ENCODE measurements at places on chromosomes 3 and 15. TPM values are rescaled to one million over a fixed set of nuclear protein-coding genes. Genes with fewer than 3 reads are reported as not detected.

Gene ZNF80
- 0.09 TPM for total RNA-seq

Gene PCLAF
- total RNA-seq = 57.6 TPM

Gene VGLL4
- 49.2 TPM for total RNA-seq

Gene GPR149
- not detected for total RNA-seq

Gene KBTBD13
- total RNA-seq = under 0.01 TPM

- DNase-seq = peak; percentile 56
- no peaks in the 10 kb centered on the region for H3K36me3 ChIP-seq
- peaks cover 51% of the 10 kb centered on the region for H3K4me1 ChIP-seq
- H3K27me3 ChIP-seq = peaks cover 6% of the 10 kb centered on the region
- H3K4me3 ChIP-seq = peak within 1 kb of the TSS; percentile 91
- peak within 1 kb of the TSS; percentile 96 for H3K27ac ChIP-seq
Measured at GRCh38 chr15:38564557-38565286, at the start of gene RASGRP1. TSS of gene RASGRP1 (minus strand) at chr15:38564814. CDS start at chr15:38564628, 186 bp downstream.

- no peak overlapping the region for H3K4me3 ChIP-seq
- peak; percentile 6 for DNase-seq
- no peaks in the 10 kb centered on the region for H3K27me3 ChIP-seq
Measured at GRCh38 chr3:139427283-139428060, 38.0 kb upstream of the COPB2 start.

DNA sequence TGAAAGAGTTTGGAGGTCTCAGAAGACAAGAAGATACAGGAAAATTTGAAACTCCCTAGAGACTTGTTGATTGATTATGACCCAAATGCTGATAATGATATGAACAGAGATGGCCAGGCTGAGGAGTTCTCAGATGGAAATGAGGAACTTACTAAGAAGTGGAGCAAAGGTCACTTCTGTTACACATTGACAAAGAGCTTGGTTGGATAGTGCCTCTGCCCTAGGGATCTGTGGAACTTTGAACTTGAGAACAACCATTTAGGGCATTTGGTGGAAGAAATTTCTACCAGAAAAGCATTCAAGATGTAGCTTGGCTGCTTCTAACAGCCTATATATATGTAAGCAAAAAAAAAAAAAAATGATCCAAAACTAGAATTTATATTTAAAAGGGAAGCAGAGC is 48.9 kb upstream of the NAALADL2 start:
- no peaks in the 10 kb centered on the region for H3K4me1 ChIP-seq
- H3K4me3 ChIP-seq = no peak overlapping the region
- no peak overlapping the region for H3K27ac ChIP-seq
- H3K27me3 ChIP-seq = no peaks in the 10 kb centered on the region

- no peak overlapping the region for H3K4me3 ChIP-seq
- no peaks in the 10 kb centered on the region for H3K27me3 ChIP-seq
- no peak overlapping the region for H3K27ac ChIP-seq
- no peaks in the 10 kb centered on the region for H3K36me3 ChIP-seq
Measured at GRCh38 chr3:104291437-104291851, 1075.3 kb upstream of the ALCAM start.

DNA sequence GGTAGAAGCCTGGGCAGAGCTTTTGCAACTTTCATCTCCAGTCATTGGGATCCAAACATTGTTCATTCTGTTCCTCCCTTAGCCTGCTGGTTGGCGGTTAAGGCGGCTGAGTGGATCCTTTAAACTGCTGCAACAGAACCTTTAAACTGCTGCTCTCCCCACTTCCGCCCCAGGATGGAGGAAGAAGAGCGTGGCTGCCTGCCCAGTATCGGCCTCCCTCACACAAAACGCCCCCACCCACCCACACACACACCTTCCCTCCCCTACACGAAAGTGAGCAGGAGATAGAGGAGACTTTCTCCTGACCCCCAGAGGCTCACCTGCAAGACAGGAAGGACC is 460 bp upstream of the ZMAT3 start:
- no peaks in the 10 kb centered on the region for H3K27me3 ChIP-seq
- H3K4me3 ChIP-seq = peak overlapping the region; percentile 96
- peak overlapping the region; percentile 91 for H3K27ac ChIP-seq
- peaks cover 11% of the 10 kb centered on the region for H3K4me1 ChIP-seq
- DNase-seq = peak; percentile 67

GRCh38 chr3:24242012-24242698 is 252.5 kb downstream of the THRB start:
- DNase-seq = no peak
- no peaks in the 10 kb centered on the region for H3K36me3 ChIP-seq
- H3K27me3 ChIP-seq = no peaks in the 10 kb centered on the region
- no peaks in the 10 kb centered on the region for H3K4me1 ChIP-seq
- no peak overlapping the region for H3K27ac ChIP-seq
- H3K4me3 ChIP-seq = no peak overlapping the region

- no peak overlapping the region for H3K27ac ChIP-seq
- no peak overlapping the region for H3K4me3 ChIP-seq
- DNase-seq = no peak
- no peaks in the 10 kb centered on the region for H3K27me3 ChIP-seq
Measured at GRCh38 chr3:186133980-186134379, 25.1 kb upstream of the ETV5 start.

- H3K27me3 ChIP-seq = no peaks in the 10 kb centered on the region
- H3K27ac ChIP-seq = no peak overlapping the region
- H3K4me3 ChIP-seq = no peak overlapping the region
Measured at GRCh38 chr15:77342807-77343206, 77.1 kb downstream of the PEAK1 start.

GRCh38 chr15:71379893-71380292 is 264.6 kb downstream of the THSD4 start:
- no peaks in the 10 kb centered on the region for H3K4me1 ChIP-seq
- no peak overlapping the region for H3K4me3 ChIP-seq
- no peak for DNase-seq
- no peaks in the 10 kb centered on the region for H3K36me3 ChIP-seq
- no peak overlapping the region for H3K27ac ChIP-seq
- no peaks in the 10 kb centered on the region for H3K27me3 ChIP-seq

DNA sequence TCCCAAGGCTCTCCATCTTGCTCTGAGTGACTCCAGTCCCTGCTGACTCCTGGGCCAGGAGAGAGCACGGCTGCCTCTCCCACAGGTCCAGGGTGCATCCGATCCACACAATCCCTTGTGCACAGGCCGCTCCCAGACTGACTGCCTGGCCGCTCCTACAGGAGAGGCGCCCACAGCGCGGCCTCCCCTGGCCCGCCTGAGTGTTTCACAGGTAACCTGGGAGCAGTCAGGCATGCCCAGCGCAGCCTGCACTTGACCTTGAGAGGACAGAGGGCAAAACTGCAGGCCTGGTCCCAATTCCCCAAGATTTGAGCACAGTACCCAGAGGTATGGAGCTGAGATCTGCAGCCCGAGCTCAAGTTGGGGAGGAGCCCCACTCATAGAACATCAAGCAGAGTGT is 490.2 kb downstream of the CNTN6 start:
- H3K4me1 ChIP-seq = no peaks in the 10 kb centered on the region
- DNase-seq = no peak
- H3K27ac ChIP-seq = no peak overlapping the region
- no peaks in the 10 kb centered on the region for H3K27me3 ChIP-seq
- H3K36me3 ChIP-seq = no peaks in the 10 kb centered on the region

- no peak overlapping the region for H3K4me3 ChIP-seq
- no peaks in the 10 kb centered on the region for H3K4me1 ChIP-seq
- no peaks in the 10 kb centered on the region for H3K36me3 ChIP-seq
- no peaks in the 10 kb centered on the region for H3K27me3 ChIP-seq
Measured at GRCh38 chr3:81871358-81872155, 110.1 kb upstream of the GBE1 start.

DNA sequence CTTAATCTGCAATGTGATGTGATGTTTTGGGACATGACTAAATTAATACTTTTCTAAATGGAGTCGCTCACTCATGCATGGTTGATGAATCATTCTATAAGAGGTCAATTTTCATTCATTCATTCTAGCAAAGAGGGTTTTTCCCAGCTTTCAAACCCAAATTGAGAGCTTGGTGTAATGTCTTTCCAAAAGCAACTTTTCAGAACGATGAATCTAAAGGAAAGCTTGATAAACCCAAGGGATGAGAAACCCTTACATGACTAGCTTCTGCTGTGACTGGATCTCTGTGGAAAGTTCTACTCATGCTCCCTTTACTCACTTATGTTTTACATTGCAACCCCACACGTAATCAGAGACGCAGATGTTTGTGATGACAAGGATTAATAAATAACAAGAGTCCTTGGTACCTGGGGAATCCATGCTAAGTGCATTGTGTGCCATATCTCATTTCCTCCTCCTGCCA is 47.7 kb downstream of the PDZRN3 start:
- H3K4me3 ChIP-seq = no peak overlapping the region
- H3K36me3 ChIP-seq = no peaks in the 10 kb centered on the region
- peaks cover 8% of the 10 kb centered on the region for H3K27me3 ChIP-seq
- H3K27ac ChIP-seq = no peak overlapping the region
- no peaks in the 10 kb centered on the region for H3K4me1 ChIP-seq

GRCh38 chr3:196081002-196081833 is 672 bp downstream of the TFRC start:
- no peaks in the 10 kb centered on the region for H3K27me3 ChIP-seq
- peaks cover 31% of the 10 kb centered on the region for H3K4me1 ChIP-seq
- peak; percentile 34 for DNase-seq
- peak overlapping the region; percentile 91 for H3K27ac ChIP-seq
- H3K36me3 ChIP-seq = peaks cover 9% of the 10 kb centered on the region

DNA sequence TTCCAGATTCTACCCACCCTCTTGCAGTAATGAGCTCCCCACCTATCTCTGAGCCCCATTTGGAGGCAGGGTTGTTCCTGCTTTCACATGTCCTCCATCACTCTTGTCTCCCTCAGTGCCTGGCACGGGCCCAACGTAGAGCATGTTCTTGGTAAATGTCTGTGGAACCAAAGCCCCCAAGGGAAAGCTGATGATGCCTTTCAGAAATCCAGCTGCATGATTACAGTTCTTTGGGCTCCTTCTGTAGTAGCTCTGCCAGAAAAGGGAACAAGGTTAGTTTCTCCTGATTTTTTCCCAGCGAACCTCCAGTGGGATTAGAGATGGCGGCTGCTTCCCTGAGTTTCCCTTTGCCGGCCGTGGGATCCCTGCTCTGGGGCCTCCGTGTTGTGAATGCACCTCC is 39.3 kb downstream of the CGNL1 start:
- no peak overlapping the region for H3K27ac ChIP-seq
- H3K4me1 ChIP-seq = peaks cover 8% of the 10 kb centered on the region
- no peaks in the 10 kb centered on the region for H3K36me3 ChIP-seq
- no peak overlapping the region for H3K4me3 ChIP-seq
- DNase-seq = no peak

DNA sequence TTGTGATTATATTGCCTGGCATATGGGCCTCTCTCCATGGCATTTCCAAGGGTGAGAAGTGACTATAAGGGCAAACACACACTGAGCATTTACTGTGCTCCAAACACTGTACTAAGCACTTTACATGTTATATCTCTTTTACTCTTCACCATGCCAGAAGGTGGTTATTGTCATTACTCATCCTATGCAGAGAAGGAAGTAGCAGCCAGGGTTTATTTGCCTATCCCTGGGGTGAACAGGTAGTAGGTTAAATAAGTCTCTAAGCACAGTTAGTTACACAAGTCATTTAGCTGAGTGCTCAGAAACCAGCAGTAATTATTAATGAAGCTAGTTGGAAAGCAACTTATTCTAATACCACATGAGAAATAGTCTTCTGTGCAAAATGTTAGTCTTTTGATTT is 109.9 kb upstream of the SYNPR start:
- no peaks in the 10 kb centered on the region for H3K4me1 ChIP-seq
- H3K27me3 ChIP-seq = no peaks in the 10 kb centered on the region
- no peak overlapping the region for H3K4me3 ChIP-seq
- H3K36me3 ChIP-seq = no peaks in the 10 kb centered on the region
- DNase-seq = no peak

- H3K4me1 ChIP-seq = no peaks in the 10 kb centered on the region
- no peak overlapping the region for H3K4me3 ChIP-seq
- H3K36me3 ChIP-seq = no peaks in the 10 kb centered on the region
- DNase-seq = no peak
- no peak overlapping the region for H3K27ac ChIP-seq
Measured at GRCh38 chr3:116951610-116952009, 242.0 kb downstream of the TUSC7 start.

DNA sequence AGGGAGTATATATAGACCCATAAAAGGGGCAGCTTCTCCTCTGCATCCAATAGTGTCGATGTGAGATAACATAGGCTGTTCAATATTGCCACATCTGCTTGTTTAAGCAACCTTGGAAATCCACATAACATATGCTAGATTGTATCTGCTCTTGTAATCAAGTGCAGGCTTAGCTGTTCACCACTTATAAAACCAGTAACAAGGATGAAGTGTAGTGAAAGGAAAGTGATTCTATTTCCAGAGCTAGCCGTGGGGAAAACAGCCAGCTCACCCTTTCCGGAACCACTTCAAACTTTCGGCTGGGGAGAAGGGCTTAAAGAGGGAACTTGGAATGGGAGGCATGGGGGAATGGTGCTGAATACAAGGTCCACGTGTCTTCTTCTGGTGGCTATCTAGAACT is 204.0 kb downstream of the TAFA4 start:
- no peak overlapping the region for H3K4me3 ChIP-seq
- no peaks in the 10 kb centered on the region for H3K27me3 ChIP-seq
- no peaks in the 10 kb centered on the region for H3K4me1 ChIP-seq
- no peaks in the 10 kb centered on the region for H3K36me3 ChIP-seq
- DNase-seq = no peak
- no peak overlapping the region for H3K27ac ChIP-seq

DNA sequence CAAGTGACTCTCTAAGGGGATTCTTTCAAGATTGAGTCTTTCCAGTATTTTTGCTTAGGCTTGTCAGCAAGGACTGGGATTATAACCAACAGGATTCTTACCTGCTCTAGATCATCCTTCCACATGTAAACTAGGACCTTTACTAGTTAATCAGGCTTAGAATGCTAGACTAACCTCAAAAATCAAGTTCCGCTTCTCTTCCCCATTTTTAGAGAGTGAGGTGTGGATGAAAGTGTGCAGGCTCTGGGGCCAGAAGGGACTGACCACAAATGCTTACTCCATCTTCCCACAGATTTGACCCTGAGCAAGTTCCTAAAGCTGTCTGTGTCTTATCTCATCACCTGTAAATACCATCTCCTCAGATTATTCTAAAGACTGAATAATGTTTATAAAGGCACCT is 89.5 kb upstream of the IL12A start:
- DNase-seq = no peak
- no peak overlapping the region for H3K4me3 ChIP-seq
- H3K36me3 ChIP-seq = no peaks in the 10 kb centered on the region
- H3K4me1 ChIP-seq = no peaks in the 10 kb centered on the region
- H3K27ac ChIP-seq = no peak overlapping the region
- no peaks in the 10 kb centered on the region for H3K27me3 ChIP-seq

DNA sequence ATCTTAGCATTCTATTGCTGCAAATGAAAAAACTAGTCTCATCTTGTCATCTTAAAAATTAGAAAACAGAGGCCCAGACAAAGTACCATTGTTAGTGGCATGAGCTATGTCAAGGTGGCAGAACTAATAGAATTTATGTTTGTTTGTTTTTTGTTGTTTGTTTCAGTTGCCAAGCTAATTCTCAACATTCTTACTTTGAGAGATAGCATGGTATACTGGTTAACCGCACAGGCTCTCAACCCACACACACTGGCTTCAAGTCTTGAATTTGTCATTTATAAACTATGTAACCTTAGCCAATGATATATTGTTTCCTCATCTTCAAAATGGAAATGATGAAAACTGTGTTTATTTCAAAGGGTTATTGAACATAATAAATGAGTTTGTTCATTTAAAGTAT is 367.6 kb upstream of the PLSCR5 start:
- no peak overlapping the region for H3K4me3 ChIP-seq
- H3K27me3 ChIP-seq = no peaks in the 10 kb centered on the region
- no peak for DNase-seq
